ENCODE measurements at places on chromosomes 1 and 21.

DNA sequence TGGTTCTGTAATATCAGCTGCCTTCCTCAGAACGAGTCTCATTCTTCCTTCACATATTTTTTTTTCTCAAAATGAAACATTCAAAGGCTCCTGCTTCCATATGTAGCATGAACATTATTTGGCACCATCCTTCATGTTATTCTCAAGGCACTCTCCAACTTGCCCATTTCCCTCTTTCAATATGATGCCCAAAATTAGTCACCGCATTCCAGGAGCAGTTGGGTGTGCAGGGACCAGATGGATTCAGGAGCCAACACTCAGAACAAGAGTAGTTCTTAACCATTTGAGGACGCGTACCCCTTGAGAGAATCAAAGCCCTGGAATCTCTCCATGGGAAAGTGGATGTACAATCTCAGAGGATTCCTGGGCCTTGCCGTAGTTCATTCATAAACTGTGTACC lies 50.3 kb downstream of the KCNK1 start:
- no peak for DNase-seq

DNA sequence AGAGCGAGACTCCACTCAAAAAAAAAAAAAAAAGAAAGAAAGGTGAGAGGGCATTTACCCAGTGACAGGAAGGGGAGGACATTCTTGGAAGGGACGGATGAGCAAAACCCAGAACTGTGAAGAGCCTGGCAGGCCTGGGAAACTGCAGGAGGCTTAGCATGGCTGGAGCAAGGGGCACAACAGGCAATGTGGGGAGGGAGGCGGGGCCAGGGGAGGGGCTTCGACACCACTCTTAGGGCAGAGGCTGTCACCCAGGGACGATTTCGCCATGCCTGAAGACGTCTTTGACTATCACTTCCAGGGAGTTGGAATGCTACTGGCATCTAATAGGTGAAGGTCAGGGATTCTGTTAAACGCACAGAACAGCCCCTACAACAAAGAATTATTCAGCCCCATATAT lies 184.0 kb downstream of the HUNK start:
- DNase-seq: no peak

DNA sequence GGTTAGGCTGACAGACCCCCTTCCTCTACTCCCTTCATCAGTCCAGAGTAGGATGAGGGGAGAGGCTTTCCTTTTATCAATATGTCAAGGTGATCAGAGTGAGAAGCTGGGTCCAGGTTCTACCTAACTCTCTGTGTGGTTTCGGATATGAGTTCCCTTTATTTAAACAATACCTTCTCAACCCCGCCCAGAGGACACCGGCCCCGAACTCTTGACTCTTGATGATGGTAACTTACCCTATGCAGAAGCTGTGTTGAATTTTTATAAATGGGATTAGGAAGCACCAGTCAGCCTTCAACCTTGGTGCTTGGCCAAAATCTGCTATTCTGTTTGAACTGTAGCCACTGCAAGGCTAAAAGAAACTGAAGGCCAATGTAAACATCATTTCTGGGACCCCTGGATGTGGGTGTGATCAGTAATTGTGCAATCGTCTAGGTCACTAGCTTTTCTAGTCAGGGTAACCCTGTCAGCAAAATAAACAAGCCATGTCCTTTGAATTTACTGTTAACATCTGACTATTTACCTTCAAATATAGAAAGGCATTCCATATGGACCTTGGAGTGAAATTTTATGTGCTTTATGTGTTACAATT lies 398.3 kb downstream of the SEC16B start:
- no peak for DNase-seq

DNA sequence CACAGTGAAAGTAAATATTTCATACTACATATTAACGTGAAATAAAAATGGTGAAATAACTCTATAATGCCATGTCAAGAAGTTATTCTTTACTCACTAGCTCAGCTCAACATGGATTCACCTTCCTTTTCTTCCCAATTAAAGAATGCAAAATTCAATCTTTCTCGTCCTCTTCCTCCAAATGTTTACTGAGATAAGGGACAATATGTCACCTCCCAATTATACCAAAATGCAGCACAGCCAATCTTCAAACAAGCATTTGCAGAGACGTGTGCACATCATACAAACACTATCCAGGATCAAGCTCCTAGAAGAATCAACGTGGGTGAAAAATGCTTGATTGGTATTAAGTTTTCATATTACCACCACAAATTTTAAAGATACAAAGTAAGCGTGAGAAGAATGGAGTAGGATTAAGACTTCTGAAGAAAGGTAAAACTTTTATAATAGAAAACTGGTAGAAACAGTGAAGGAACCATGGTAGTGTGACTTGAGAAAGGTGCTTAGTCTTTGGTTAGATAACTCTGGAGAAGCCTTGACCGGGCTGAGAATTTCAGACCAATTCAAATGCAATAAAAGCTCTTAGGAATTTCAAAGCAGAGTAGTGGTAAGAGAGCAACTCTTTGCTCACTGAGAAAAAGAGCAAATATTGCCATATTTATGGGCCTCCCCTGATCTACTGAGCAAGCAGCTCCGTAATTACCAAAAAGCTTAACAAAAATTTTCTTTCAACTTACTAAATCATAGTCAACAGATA lies 7.2 kb downstream of the PTP4A2 start:
- no peak for DNase-seq

DNA sequence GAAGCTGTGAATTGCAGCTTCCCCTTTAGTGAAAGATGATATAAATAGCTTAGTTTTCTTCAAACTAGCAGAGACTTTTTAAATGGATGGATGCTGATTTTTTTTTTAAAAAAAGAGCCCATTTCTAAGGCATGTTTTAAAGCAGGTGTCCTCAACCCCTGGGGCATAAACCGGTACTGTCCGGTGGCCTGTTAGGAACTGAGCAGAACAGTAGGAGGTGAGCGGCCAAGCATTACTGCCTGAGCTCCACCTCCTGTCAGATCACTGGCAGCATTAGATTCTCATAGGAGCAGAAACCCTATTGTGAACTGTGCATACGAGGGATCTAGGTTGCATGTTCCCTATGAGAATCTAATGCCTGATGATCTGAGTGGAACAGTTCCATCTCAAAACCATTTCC lies 31.2 kb downstream of the CR1L start:
- no peak for DNase-seq

- peak; percentile 54 for DNase-seq
Measured at GRCh38 chr1:156813750-156814570, 2.7 kb downstream of the SH2D2A start.

- DNase-seq: no peak
Measured at GRCh38 chr1:232718928-232719927, 86.0 kb upstream of the MAP10 start.

DNA sequence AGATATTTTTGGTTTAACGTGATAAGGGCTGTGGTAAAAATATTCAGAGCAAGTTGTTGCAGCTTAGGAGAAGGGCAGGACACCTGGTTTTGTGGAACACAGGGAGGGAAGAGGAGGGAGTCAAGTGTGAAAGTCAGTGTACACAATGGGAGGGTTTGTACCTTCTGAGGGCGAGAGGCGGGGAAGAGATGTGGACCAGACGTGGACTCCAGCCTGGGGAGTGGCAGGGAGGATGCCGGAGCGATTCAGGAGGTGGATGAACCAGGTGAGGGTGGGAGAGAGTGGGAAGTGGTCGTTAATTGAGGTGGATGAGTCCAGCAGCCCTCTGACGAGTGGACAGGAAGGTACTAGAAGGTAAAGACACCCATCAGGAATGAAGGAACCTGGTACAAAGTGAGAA lies 52.2 kb upstream of the IRF2BP2 start:
- no peak for DNase-seq

- DNase-seq: no peak
Measured at GRCh38 chr1:20472860-20473711, 12.9 kb downstream of the CAMK2N1 start.

DNA sequence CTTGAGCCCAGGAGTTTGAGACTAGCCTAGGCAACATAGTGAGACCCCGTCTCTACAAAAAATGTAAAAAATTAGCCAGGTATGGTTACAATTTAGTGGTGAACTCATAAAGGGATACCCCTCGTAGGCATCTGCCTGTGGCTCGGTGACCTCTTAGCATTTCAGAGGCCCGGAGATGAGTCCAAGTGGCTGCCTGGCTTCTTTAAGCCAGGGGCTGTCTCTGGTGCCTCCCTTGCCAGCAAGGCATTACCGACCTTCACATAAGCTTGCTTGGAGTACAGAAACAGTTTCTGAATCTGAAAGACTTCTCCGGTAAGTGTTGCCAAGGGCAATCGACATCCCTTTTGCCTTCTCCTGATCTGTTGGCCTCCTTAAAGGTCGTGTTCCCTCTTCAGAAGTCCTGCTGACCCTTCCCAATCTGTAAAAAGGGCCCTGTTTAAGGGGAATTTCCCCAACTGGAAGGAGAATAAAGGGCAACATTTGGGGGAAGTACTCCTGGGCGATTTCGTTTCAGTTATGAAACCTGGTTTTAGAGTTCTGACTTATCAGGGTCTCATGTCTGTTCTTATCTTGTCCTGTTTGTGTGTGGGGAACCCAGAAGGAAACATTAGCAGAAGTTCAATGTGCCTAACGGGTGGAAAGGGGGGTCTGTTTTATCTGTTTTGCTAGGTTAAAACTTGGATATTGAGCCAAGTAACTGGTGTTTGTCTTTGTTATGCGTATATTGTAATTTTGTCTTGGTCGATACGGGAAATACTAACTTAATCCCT lies 32.9 kb downstream of the KIFAP3 start:
- DNase-seq: no peak

GRCh38 chr1:220298470-220299205 lies 26.4 kb upstream of the RAB3GAP2 start:
- no peak for DNase-seq

DNA sequence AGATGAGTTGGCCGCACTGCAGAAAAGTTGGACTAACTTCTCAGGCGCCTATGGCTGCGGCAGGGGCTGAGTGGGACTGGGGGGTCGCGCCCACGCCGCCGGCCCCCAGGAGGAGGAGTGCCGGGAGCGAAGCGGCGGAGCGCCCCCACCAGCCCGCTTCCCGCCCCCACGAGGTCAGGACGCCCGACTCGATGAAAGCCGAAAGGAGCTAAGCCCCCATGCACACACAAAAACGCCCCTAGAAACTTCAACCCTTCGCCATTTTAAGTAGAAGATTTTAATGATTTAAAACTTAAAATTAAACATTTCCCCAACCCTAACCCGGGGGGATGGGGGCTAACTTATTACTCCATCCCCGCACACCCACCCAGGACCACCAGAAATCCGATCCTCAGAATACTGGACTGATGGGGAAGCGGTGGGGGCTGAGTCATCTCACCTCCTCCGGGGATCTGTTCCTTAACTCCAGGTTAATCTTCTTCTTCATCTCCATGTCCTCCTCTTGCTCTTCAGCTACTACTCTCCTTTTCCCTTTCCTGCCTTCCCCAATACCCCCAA lies 539 bp downstream of the ANP32E start:
- DNase-seq: peak; percentile 4

GRCh38 chr1:11178021-11179015 lies 10.8 kb upstream of the ANGPTL7 start:
- no peak for DNase-seq

- DNase-seq: no peak
Measured at GRCh38 chr21:45256912-45257672, 30.6 kb downstream of the POFUT2 start.

GRCh38 chr1:116372191-116372590 lies 853 bp upstream of the ATP1A1 start:
- no peak for DNase-seq

GRCh38 chr1:179017383-179018326 lies 8.0 kb upstream of the FAM20B start:
- no peak for DNase-seq

DNA sequence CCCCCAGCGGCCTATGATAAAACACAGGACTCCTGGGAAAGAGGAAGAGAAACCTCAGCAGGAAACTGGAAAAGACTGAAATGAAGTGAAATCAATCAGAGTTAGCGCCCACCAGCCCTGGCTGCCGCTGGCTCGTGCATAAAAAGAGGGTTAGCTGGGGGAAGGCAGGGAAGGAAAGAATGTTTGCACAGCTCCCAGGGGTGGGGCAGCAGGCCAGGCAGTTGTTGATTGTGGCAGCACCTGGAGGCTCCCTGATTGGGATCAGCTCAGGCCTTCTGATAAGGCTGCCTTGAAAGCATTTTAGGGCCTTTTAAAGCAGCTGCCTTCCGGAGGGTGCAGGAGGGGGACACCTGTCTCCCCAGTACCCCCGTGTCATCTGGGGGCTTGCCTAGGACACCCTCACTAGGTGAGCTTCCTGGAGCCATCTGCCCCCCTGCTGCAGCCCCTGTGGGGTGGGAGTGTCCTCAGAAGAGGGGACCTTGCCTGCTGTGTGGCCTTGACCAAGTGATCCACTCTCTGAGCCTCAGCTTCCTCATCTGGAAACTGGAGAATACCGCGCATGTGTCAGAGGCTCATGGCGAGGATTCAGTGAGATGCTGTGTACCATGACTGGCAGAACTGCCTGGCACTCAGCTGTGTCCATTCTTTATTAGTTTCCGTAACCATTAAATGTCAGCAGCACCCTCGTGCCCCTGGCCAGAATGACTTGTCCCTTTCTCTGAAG lies 6.6 kb downstream of the EPHB2 start:
- DNase-seq: no peak

GRCh38 chr1:47388891-47389238 lies 27.2 kb upstream of the FOXE3 start:
- no peak for DNase-seq

DNA sequence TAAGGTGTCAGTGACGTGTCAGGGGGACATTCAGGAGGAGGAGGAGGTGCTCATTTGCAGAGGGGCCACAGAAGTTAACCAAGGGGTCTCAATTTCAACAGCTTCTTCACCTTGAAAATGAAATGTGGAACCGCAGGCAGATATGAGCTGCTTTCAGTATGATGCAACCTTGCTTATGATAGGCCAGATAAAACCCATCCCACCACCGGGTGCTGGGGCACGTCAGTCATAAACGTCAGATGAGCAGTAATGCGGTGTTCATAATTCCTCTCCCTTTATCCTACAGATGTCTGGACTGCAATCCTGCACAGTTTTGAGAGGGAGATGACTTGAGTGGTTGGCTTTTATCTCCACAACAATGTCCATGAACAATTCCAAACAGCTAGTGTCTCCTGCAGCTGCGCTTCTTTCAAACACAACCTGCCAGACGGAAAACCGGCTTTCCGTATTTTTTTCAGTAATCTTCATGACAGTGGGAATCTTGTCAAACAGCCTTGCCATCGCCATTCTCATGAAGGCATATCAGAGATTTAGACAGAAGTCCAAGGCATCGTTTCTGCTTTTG lies 1.7 kb downstream of the PTGFR start:
- DNase-seq: no peak

DNA sequence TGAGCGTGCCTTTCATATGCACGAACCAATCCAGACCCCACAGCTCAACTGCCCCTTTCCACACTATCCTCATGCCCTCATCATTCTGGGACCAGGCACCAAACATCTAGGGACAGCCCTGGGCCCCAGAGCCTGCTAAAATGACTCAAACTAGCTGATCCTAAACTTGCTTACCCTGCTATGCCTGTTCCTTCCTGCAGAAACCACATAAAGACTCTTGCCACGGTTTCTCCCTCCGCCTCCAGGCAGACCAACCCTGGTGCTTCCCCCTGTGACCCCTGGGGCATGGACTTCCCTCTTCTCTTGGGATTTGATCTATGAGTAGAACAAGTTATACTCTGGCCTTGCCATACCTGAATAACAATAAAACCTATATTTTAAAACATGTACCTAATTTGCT lies 138.0 kb upstream of the CD34 start:
- no peak for DNase-seq

All from stimulated activated CD8-positive, alpha-beta memory T cell treated with anti-CD3 and anti-CD28 coated beads, Interleukin-2, amount 100 ng/mL, for 1 hour (primary cell).